ENCODE measurements at places on chromosomes 5 and 9. TPM values are rescaled to one million over a fixed set of nuclear protein-coding genes. Genes with fewer than 3 reads are reported as not detected.

- no peak for DNase-seq
These were observed 395.4 kb downstream of the ARRDC3 start for GRCh38 chr5:90987726-90988125.

GRCh38 chr9:76571743-76572146 lies 112.8 kb downstream of the GCNT1 start:
- no peak for DNase-seq

DNA sequence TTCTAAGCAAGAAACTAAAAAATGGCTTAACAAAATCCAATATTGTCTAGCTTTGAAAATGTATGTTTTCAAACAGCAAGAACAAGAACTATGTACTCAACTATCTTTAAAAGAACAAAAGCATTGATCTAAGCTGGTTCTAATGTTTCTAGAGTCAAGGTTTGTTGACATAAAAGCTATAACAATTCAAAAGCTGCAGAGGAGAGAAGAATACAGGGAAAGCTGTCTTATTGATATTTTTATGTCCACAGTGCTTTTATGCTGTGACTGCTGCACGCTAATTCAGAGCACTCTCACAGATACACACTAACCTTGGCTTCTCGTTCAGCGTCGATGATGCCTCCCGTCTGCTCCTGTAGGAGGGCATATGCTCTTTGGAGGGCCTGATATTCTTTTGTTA lies 129.5 kb upstream of the DPYSL3 start:
- no peak for DNase-seq

- DNase-seq: no peak
These were observed 480.0 kb upstream of the PAPPA start for GRCh38 chr9:115673599-115673998.

DNA sequence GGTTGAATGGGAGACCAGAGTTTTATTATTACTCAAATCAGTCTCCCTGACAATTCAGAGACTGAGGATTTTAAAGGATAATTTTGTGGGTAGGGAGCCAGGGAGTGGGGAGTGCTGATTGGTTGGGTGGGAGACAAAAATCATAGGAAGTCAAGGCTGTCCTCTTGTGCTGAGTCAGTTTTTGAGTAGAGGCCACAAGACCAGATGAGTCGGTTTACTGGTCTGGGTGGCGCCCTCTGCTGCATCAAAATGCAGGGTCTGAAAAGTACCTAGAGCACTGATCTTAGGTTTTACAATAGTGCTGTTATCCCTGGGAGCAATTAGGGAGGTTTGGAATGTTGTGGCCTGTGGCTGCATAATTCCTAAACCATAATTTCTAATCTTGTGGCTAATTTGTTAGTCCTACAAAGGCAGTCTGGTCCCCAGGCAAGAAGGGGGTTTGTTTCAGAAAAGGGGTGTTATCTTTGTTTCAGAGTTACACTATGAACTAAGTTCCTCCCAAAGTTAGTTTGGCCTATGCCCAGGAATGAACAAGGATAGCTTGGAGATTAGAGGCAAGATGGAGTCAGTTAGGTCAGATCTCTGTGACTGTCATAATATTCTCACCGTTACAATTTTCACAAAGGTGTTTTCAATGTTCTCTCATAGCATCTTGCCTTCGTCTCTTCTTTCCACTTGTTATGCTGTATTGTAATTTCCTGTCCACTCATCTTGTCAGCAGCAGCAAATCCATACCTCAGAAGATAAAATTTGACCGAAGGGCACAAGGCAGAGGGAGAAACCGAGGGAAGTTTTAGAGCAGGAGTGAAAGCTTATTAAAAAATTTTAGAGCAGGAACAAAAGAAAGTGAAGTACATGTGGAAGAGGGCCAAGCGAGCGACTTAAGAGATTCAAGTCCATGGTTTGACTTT lies 59.2 kb upstream of the CLINT1 start:
- DNase-seq: no peak

- DNase-seq: no peak
These were observed 760.9 kb upstream of the WWC1 start for GRCh38 chr5:167530548-167530947.

GRCh38 chr5:60584304-60584703 lies 115.7 kb downstream of the DEPDC1B start:
- DNase-seq: no peak

DNA sequence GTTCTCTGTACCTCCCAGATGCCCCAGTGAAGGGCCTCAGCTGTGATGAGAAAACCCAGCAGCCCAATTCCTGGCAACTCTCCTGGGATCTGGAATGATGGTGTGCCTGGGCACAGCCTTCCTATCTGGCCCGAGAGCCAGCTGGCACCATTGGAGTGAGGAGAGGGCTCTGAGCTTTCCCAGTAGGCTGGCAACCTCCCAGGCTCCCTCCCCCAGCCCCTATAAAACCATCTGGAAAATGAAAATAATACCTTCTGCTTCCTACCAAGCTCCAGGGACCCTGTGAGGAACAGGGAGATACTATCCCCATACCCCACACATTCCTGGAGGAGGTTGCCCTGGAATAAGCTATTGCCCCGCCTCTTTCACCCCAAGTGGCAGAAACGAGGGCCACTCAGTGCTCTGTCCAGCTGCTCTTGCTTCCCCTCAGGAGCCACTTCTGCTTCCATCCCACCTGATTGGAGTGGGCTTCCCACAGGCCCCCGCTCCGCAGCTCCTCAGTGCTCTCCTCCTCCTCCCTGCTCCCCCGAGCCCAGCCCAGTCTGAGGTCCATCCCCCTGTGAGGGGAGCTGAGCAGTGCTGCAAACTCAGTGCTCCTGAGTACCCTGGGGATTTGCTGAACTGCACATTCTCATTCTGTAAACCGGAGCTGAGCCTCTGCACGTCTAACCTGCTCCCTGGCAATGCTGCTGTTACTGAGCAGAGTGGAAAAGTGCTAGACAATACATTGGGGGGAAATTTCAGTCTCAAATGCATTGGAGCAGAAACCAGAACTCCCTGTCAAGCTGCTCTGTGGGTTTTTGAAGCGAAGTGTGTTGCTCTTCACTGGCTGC lies 74.7 kb downstream of the THBS4 start:
- no peak for DNase-seq

Gene SGCD
- 4.7 TPM for polyA plus RNA-seq

DNA sequence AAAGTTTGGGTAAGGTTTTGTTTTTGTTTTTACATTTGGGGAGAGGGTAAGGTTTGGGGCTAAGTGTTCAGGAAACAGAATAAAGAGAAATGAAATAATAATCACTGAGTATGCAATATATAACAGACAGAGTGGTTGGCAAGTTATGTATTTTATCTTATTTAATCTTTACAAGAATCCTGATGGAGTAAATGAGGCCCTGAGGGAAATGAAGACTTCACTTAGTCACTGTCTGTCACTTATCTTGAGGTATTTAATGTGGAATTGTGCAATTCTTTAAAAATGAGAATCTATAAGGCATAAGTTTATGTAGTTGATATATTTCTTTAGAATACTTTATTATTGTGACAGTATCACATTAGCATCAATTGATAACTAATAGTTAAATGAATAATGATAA lies 48.1 kb downstream of the TEK start:
- DNase-seq: no peak

DNA sequence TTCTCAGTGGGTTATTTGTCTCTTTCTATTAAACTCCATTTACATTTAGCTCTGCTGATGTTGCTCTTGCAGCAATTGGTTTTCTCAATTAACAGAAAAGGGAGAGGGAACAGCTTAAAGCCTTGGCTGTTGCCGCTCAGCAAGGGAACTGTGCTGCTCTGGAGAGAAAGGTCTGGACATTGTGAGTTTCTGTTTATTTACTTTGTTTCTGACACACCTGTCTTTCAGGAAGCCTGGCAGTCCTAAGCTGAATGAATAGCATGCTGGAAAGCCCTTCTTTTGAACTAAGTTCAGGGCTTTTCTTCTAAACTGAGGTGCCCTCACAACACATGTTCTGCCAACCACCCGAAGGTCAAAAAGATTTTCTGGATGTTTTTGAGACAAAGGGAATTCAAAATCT lies 491.9 kb downstream of the PDE4D start:
- no peak for DNase-seq

Gene KIAA1958
- polyA plus RNA-seq: 15.9 TPM

DNA sequence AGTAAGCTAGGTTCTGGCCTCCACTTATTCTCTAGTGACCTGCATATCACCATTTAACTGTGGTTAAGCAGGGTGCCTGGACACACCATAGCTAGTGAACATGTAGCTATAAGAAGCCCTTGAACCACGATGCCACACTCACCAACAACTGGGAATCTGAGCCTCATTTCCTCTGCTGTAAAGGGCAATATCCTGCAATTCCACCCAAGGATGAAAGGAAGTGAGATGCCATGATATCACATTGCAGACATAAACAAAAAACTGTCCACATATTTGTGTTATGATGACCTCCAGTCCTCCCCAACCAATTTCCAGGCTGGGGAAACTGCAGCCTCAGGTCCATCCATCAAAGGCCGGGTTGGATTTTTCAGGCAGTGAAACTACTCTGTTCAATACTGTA lies 10.4 kb downstream of the TNIP1 start:
- no peak for DNase-seq

Data from left renal pelvis (tissue), 4 donors.